ENCODE measurements at places on chromosomes 5 and 9.

- no peaks in the 10 kb centered on the region for H3K27me3 ChIP-seq
- H3K4me1 ChIP-seq, result peaks cover 13% of the 10 kb centered on the region
- no peak overlapping the region for H3K4me3 ChIP-seq
- DNase-seq, result no peak
Observed at GRCh38 chr9:75120686-75121085, 32.4 kb downstream of the OSTF1 start.

DNA sequence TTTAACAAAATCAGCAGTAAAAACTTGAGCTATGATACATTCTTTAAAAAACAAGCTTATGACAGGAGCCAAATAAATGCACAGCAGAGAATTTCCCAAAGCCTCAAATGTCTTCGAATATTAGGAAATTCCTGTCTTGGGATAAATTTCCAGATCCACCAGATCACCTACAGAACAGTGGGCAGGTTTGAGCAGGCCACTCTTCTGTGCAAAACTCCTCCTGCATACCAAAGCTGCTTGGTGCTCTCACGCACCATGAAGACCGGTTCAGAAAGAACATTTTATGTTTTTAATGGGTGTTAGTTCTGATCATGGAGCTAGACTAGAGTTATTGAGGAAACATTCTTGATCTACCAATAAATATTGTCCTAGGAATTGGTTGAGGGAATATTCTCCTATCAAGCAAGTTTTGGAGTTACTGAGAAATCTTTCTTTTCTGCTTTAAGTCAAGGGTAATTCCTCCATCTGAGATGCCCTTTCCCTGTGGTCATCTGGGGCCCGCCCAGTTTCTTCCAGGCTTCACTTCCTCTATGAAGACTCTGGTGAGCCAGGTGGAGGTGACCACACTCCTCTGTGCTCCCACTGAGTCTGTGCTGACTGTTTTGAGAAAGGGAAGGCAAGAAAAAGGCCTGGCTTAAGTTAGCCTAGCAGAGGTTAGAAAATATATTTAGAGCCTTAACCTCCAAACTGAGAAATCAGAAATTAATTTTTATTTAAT is 17.9 kb downstream of the TNFSF15 start:
- H3K27me3 ChIP-seq, result no peaks in the 10 kb centered on the region
- no peak for DNase-seq
- H3K27ac ChIP-seq, result no peak overlapping the region
- no peaks in the 10 kb centered on the region for H3K4me1 ChIP-seq

DNA sequence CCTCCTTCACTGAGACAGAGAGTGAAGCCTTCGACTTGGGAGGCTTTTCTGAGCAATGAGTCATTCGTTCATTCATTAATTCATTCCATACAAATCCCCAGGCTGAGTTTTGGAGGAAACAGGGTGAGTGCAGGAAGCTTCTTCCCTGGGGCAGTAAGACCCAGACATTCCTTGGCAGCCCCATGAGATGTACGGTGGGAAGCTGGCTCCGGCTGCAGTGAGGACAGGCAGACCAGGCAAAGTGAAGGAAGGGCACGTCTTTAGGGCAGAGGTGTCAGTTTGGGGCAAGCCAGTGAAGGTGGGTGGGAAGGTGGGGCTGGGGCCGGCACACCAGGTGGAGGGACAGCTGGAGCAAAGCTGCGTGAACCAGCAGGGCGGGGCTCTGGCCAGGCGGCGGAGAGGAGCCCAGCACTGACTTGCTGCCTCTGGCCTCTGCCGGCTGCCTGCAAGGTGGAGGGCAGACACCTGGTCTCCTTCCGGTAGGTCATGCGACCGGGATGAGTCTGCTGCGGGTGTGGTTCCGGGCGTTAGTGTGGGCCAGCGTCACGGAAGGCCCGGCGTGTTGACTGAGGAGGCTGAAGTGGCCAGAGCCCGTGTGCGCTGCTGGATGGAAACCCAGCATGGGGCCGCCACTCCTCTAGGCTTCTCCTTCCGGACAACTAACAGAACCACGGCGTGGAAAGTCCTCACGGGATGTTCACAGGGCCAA is 16.6 kb downstream of the OLFM1 start:
- H3K4me3 ChIP-seq, result no peak overlapping the region
- no peak for DNase-seq
- H3K27me3 ChIP-seq, result no peaks in the 10 kb centered on the region
- H3K4me1 ChIP-seq, result peaks cover 9% of the 10 kb centered on the region
- no peak overlapping the region for H3K27ac ChIP-seq

DNA sequence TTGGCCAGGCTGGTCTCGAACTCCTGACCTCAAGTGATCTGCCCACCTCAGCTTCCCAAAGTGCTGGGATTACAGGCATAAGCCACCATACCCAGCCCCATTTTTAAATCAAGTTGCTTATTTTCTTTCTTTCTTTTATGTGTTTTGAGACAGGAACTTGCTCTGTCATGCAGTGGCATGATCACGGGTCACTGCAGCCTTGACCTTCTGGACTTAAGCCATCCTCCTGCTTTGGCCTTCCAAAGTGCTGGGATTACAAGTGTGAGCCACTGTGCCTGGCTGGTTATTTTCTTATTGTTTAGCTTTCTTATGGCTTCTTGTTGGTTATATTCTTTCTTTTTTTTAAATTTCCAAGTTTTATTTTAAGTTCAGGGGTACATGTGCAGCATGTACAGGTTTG is 79.7 kb upstream of the C5orf63 start:
- H3K27ac ChIP-seq, result no peak overlapping the region
- DNase-seq, result no peak
- H3K36me3 ChIP-seq, result no peaks in the 10 kb centered on the region
- no peaks in the 10 kb centered on the region for H3K27me3 ChIP-seq
- no peak overlapping the region for H3K4me3 ChIP-seq
